ENCODE measurements at places on chromosomes 7 and 10.

GRCh38 chr10:79070081-79070605, 1.4 kb downstream of the ZMIZ1 start:
- DNase-seq, result no peak

DNA sequence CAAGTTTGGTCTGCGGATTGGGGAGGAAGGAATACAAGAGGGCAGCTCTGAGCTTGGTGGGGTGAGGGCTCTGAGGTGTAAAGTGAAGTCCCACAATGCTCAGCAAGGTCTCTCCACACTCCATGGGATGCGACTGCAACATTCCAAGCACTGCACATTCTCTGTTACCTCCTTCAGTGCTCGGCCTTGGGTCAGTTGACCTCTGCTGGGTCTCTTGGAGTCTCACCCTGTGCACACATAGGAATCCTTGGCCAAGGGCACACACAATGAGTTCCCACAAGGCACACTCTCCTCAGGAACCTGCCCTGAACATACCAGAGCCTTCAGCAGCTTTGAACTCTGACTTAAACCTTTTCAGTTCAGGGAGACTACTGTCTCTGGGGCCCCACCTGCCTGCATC, 2.4 kb upstream of the WDFY4 start:
- no peak for DNase-seq

DNA sequence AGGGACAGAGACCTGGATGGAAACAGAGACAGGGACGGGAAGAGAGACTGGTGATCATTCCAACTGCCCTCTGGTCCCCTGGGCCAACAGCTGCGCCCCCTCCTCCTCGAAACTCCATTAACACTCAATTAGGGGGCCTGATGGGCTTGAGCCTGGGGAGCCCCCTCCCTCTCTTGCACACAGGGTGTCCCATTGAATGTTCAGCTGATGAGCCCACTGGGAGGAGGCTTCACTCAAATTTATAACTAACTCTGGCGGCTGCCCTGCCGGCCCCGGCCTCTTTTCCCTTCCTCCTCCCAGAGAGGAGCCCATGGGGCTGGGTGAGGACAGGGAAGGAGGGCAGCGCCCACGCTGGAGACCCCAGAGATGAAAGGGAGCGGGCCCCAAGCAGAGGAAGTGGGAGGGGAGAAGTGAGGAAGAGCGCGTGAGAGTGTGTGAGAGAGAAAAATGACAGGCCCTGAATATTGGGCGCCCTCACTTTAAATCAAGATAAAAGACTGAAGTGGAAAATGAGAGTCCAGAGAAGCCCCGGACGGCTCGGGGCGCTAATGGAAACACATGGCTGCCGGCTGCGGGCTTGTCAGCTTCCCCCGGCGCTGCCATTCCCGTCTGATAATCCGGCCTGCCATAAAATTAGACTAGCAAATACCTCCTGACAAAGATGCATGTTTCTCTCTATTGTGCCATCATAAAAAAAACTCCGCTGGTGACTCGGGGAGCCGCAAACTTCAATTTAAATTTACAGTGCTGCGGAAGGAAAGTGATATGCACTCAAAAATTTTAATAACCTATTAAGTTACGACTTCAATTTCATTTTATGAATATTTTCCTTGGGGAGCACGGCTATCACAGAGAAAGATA, 58.0 kb upstream of the PAX2 start:
- DNase-seq, result no peak

- DNase-seq, result no peak
Observed at GRCh38 chr7:38339953-38340819, 66.8 kb upstream of the TARP start.

DNA sequence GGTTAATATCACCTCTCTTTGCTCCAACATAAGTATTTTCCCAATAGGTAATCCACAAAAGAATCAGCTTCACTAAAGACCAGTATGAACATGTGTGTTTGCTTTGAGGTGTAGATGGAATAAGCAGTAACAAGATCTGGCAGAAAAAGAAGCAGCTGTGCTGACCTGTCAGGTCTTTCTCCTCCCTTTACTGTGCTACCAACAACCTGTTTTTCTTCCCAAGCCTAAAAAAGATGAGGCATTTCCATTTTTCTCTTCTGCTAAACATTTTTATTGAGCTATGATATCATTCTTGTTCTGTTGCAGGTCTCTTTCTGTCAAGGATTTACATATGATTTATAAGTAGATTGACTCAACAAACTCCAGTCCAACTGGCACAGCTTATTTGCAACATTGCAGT, 315.2 kb upstream of the GLI3 start:
- no peak for DNase-seq

- no peak for DNase-seq
Observed at GRCh38 chr10:59805014-59805413, 51.8 kb upstream of the MRLN start.
